ENCODE measurements at places on chromosomes 7 and 10.

- DNase-seq = peak; percentile 66
Measured at GRCh38 chr7:92763636-92764423, 72.5 kb downstream of the CDK6 start.

DNA sequence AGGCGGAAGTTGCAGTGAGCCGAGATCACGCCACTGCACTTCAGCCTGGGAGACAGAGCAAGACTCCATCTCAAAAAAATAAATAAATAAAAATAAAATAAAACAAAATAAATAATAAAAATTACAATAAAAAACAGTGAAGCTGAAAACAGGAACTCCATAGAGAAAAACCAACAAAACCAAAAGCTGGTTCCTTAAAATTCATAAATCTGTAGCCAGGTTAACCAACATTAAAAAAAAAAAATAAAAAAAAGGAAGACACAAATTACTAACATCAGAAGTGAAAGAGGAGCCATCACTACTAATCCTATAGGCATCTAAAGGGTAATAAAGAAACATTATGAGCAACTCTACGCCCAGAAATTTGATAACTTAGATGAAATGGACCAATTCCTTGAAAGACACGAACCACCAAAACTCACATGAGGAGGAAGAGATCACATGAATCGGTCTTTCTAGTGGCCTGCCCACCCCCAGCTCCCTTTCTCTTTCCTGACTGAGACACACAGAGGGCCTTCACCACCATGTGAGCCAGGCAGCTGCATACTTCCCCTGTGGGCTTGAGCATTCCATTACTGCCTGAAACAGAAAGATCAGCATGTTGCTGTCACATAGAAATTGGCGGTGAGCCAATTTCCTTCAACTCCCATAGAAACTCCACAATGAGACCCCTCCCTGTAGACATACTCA is 208.7 kb downstream of the MAD1L1 start:
- DNase-seq = no peak

GRCh38 chr10:124743191-124744101 is 732 bp downstream of the FAM53B start:
- DNase-seq = no peak

DNA sequence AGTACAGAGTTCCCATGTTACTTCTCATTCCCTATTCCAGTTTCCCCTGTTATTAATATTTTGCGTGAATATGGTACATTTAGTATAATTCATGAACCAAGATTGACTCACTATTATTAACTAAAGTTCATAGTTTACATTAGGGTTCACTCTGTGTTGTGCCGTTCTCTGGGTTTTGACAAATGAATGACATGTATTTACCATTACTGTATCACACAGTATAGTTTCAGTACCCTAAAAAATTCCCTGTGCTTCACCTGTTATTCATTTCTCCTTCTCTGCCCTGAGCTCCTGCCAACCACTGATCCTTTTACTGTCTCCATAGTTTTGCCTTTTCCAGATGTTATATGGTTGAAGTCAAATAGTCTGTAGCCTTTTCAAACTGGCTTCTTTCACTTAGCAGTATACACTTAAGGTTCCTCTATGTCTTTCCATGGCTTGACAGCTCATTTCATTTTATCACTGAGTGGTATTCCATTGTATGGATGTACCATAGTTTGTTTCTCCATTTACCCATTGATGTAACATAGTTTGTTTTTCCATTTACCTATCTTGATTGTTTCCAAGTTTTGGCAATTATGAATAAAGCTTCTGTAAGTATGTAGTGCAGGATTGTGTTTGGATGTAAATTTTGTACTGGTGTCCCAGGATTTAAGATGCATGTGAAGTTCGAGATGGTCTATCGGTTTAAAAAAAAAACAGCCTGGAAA is 58.8 kb downstream of the CDK14 start:
- DNase-seq = no peak

DNA sequence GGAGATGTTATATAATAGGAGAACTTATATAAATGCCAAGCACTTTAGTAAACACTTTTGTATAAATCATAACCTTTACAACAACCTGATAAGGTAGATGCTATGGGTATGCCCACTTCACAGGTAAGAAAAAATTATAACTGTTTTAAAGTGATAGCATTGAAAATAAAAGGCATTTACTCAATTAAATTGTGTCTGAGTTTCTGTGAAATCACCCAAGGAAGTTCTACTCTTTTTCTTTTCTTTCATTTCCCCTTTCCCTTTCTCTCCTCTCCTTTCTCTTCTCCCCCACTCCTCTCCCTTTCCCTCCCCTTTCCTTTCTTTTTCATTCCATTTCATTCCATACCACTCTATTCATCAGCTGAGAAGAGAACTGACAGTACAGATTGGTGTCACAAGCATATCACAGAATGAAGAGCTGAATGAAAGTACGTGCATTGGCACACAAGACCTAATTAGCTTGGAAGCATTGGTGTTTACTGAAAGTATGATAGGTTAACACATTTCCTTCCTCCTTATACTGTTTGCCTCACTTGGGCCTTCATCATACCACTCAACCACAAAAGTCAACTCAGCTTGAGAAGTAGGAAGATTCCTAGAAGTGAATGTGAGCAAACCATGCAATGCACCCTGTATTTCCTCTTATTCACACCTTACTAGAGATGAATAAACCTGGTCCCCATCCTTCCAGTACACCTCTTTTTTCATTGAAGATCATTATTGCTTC is 117.9 kb upstream of the AGR3 start:
- DNase-seq = no peak

GRCh38 chr7:52269669-52270068 is 765.8 kb upstream of the POM121L12 start:
- no peak for DNase-seq

DNA sequence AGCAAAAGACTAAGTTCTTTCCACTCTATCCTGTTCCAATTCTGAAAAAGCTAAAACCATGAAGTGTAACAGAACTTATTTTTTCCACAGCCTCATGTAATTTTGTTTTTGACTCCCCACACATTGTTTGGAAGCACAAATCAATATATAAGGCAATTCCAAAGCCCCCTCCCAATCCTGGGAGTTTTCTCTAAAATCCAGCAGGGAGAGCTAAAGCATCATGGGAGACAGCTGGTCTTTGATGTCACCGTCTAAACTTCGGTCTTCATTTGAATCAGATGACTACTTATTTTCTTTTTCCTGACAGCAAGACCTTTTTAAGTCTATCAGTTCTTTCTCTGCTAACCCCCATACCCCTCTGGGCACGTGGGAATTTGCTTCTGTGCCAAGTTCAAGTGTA is 33.3 kb upstream of the PON1 start:
- DNase-seq = no peak

- DNase-seq = no peak
Measured at GRCh38 chr10:113132591-113133121, 182.6 kb downstream of the TCF7L2 start.

- no peak for DNase-seq
Measured at GRCh38 chr7:33836797-33837355, 68.5 kb upstream of the BMPER start.

DNA sequence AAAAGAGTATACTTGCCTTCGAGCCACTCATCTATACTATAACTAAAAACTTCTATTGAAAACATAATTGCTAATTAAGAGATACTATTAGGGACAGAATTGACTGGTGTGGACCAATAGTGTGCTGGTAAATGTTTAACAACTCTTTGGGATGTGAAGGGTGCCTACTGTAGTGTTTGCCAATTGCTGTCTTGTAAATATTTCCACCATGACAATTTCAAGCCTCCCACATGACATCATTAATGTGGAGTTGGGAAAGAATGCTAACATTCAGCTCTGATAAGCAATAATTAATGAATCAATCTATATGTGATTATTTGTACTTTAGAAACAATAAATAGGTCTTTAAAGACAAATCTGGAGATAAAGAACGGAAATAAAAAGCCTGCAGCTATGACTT is 136.8 kb downstream of the DGKB start:
- no peak for DNase-seq

GRCh38 chr7:28707291-28707690 is 250.8 kb downstream of the TRIL start:
- DNase-seq = no peak

DNA sequence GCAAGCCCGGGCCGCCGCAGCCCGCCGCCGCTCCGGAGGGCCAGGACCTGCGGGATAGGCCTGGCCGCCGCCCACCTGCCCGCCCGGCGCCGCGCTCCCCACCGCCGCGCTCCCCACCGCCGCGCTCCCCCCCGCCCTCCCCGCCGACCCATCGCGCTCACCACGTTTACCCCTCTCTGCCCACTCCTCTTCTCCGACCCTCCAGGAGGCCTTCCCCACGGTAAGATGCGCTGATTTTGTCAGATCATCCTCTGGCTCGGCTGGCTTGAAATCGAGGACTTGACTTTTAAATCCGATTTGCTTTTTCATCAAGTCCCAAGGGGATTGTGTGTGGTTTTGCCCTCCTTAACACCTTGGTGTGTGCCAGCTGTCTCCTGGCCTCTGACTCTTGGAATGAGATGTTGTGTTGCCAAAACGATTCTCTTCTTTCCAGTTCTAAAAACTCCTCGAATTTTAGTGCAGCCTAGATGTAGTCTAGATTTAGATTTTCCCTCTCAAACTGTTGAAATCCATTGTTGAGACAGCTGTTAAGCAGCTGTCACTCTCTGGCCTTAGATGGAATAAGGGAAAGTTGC is 738 bp downstream of the POM121 start:
- no peak for DNase-seq

DNA sequence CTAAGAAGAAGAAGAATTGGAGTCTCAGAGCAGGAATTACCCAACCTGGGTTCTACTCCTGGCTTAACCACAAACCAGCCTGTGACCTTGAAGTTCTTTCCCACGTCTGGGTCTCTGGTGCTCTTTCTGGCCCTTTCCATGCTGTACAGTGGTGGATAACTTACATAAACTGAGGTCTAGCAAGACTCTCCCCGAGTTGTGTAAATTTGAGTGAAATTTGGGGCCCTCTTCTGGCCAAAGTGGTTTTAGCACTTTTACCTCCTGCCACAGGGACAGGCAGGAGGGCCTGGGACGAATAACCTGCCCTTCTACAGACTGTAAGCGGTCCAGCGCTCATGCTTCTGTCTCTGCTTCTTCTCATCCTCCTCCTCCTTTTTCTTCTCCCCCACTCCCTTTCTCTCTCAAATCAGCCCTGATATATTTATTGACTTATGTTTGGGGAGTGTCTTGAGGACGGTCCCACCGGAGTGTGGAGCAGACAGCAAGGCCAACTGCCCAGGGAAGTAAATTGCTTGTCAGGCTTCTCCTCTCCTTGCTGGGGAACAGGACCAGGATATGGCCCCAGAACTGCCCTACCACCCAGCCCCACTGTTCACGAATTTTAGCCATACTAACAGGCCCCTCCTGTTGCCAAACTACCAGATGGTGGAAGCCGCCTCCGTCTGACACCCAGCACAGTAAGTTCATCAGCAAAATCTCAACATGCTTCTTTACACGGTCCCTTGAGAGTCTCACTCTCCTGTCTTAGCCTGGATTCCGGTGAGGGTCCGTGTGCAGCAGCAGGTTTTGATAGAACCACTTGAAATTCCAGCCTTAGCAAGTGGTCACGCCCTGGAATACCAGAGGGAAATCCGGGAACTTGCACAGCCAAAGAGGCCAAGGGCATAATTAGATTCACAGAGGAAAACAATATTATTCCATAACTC is 4.0 kb upstream of the SH3PXD2A start:
- DNase-seq = no peak

DNA sequence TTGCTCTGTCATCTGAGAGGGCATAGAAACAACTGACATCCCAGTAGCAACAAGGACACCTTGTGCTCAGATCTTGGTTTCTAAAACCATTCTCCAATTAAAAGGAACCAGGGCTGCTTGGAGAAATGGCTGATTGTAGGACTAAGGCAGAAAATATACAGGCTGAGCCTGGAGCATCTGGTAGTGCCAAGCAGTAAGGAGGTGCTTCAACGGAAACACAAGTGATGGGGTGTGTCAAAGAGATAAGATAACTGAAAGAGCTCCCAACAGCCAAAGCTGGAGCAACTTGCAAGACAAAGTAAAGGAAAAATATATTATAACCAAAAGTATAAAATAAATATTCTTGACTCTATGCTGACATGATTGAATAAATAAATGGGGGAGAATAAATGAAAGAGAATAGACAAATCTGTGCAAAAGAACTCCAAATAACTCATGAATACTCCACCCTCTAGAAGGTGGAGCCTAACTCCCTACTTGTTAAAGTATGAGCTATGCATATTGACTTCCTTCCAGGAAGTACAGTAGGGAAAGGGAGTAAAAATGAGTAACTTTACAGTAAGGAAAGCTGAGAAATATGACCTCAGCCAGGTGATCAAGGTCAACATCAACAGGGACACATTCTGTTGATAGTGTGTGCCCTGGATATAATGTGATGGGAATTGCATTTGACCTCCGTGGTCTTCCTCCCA is 162.4 kb downstream of the NOC3L start:
- no peak for DNase-seq

GRCh38 chr7:144820552-144820951 is 15.3 kb downstream of the TPK1 start:
- DNase-seq = no peak

DNA sequence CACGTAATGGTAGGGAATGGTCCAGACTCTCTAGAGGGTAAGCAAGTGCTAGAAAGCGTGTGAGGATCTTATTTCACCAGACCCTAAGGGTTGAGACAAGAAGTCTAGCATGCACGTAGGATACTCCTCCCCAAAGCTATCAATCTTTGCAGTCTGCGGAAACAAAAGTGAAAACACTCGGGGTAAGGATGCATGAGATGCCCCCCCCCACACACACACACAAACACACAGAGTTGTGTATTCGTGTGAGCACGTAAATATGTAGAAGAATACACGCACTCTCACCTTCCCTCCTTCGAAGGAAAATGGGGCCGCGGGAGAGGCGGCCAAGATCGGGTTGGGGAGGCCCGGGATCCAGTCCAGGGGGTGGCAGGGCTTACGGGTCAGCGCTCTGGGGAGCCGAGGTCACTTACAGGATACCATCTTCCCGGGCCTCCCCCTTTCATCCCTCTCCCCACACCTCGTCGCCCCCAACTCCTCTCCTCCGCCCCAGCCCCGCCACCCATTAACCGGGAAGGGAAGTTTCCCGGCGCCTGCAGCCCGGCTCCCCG is 455 bp downstream of the CUL2 start:
- DNase-seq = no peak

GRCh38 chr7:33563651-33564050 is 341.7 kb upstream of the BMPER start:
- no peak for DNase-seq

GRCh38 chr7:37230221-37230620 is 218.4 kb downstream of the ELMO1 start:
- no peak for DNase-seq

GRCh38 chr7:66352071-66352470 is 146.9 kb downstream of the TPST1 start:
- no peak for DNase-seq

DNA sequence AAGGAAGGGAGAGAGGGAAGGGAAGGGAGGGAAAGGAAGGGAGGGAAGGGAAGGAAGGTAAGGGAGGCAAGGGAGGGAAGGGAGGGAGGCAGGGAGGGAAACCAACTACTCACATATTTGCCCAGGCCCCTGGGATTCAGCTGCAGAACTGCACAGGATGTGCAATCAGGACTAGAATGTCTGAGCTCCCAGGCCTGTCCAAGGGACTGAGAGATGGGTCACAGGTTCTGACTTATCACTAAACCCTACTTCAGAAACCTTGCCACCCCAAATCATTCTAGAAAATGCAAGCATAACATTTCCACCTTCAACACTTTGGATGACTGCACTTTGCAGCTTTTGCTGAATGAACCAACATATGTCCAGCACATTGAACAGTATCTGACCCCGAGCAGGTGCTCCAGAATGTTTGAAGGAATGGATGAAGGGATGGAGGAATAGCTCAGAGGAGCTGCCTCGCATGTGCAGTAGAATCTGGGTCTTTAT is 245.3 kb downstream of the KCNMA1 start:
- DNase-seq = no peak

GRCh38 chr10:76879116-76879913 is 758.3 kb downstream of the KCNMA1 start:
- DNase-seq = no peak

- DNase-seq = no peak
Measured at GRCh38 chr7:832968-833424, 720 bp downstream of the SUN1 start.

Measured in COR-L47 (cell line).